ENCODE measurements at places on chromosomes 7 and 10.

DNA sequence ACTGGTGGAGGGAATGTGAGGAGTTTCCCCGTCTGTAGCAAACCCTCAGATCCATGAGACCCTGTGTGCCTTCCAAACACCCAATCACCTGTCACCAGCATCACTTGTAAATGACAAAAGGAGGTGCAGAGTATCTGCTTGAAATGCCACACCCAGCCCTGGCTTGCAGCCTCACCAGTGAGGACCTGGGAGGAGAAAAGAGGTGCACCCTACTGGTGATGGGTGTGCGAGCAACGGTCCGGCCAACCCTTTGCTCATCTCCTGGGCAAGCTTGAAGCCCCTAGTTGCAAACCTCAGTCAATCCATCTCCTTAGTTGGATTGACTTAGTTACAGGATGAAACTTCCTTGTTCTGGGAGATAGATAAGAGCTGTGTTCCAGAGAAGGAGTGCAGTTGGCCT lies 62.4 kb upstream of the WAPL start:
- peak; percentile 48 for DNase-seq

DNA sequence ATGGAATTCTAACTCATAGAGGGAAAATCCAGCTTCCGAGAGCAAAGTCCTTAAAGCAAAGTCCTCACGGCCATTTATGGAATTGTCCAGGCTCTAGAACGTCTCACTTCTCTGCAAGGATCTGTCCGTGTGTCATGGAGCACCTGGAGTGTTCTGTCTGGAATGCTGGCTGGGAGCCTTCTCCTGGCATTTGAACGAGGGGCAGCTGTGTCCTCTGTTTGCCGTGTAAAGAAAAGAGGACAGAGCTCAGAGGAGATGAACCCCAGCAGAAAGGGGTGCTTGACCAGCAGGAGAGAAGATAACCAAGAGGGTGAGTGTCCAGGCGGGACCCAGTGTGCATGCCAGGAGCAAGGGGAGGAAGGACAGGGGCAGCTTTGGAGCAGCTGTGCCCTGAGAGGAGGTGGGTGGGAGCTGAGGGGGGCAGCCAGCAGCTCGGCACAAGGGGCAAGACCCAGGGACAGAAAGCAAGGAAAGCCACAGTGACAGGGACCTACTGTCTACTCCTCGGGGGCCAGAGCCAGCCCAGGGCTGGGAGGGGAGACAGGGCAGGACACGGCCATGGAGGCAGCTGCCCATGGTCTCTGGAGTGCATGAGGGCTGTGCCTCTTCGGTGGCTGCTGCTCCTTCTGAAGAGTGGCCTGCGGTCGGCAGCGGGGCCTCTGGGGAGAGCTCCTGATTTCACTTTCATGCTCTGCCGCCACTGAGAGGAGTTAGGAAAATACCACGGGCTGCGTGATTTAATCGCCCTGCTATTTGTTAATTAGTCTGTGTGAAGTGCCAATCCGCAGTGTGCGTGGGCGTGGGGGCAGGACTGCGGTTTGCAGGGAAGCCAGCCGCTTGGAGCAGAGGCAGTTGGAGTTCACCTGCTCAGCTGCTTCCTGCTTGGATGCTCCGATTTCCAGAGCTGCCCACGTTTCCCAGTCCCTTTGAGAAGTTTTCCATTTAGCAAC lies 149.3 kb upstream of the SHH start:
- peak; percentile 52 for DNase-seq

DNA sequence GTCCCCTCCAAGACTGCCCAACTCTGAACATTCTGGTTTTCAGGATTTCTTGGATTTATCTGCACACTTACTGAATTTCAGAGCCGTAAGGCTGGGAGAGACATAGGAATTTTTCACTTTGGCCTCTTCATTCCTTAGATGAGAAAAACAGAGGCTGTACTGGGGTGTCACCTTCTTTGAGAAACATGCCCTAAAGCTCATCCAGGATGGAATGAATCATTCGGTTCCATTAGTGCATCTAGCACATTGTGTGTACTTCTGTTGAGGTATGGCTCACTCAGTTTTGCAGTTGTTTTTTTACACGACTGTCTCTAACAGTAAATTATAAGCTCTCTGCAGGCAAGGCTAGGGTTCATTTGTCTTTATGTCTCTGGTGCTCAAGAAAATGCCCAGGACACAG lies 383.4 kb downstream of the GATA3 start:
- DNase-seq, result no peak

- DNase-seq, result peak; percentile 66
Measured at GRCh38 chr7:35519971-35520809, 174.7 kb downstream of the HERPUD2 start.

DNA sequence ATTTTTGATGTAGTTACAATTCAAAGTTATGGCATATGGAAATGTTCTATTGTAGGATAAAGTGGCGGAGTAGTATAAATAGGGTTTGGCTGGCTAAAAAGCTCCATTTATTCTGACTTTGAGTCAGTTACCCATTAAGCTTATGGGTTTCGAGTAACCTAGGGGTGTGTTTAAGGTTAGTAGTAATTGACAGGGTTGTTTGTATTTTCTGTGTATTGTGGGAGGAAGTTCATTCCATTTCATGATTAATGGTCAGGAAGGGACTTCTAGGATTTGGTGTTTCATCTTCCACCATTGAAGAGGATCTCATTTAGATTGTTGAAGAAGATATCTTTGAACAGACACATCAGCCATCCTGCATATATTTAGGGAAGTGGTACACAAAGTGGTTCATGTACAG lies 75.0 kb downstream of the BICC1 start:
- DNase-seq, result no peak

DNA sequence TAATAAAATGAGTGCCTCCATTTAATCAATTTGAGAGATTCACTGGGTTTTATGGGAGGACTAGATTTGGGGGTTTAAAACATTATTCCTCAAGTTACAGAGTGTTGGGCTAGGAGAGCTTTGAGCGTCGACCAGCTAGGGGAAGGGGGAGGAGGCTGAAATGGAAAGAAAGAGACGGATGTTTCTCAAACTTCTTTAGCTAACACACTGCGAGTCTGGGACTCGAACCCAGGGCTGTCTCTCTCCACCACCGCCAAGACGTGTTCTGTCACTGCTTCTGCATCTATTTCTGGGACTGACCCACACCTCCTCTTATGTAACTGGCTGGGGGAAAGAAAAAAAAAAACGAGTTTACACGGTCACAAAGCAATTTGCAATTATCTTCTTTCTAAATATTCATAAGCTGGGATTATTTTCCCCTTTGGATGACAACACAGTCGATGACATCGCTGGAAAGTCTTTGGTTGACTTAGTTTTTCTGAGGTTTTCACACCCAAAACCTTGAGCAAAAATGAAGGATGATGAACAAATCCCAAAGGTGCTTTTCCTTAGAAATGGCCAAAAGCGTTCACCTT lies 27.2 kb downstream of the CHST15 start:
- no peak for DNase-seq

DNA sequence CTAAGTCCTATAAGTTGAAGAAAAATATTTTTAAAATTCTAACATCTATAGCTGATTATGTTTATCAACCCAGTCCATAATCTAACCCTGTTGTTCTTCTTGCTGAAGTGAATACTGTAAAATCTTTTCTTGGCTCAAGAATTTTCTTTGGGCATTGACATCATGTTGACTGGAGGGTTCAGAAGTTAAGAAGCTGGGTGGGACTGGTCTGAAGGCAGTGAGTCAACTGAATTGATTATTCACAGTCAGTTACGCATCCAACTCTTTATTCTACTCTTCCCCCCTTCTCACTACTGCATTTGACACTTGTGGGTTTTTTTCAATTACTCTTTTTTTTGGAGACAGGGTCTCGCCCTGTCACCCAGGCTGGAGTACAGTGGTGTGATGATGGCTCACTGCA lies 31.0 kb downstream of the DENND2A start:
- no peak for DNase-seq

GRCh38 chr7:82263920-82264782 lies 179.4 kb downstream of the CACNA2D1 start:
- no peak for DNase-seq

GRCh38 chr10:97673736-97674525 lies 13.1 kb downstream of the AVPI1 start:
- peak; percentile 63 for DNase-seq

- no peak for DNase-seq
Measured at GRCh38 chr10:119407254-119407777, 135.2 kb downstream of the RGS10 start.

GRCh38 chr7:36278069-36278619 lies 111.5 kb upstream of the ANLN start:
- no peak for DNase-seq

DNA sequence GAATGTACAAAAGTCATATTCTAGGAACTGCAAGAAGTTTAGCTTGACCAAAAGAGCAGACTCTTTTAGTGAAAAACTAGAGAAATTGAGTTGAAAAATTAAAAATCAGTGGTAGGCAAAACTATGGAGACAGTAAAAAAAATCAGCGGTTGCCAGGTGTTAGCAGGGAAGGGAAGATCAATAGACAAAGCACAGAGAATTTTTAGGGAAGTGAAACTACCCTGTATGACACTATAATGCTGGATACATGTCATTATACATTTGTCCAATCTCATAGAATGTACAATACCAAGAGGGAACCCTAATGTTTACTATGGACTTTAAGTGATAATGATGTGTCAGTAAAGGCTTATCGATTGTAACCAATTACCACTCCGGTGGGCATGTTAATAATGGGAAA lies 761.9 kb downstream of the MAGI2 start:
- DNase-seq, result no peak

DNA sequence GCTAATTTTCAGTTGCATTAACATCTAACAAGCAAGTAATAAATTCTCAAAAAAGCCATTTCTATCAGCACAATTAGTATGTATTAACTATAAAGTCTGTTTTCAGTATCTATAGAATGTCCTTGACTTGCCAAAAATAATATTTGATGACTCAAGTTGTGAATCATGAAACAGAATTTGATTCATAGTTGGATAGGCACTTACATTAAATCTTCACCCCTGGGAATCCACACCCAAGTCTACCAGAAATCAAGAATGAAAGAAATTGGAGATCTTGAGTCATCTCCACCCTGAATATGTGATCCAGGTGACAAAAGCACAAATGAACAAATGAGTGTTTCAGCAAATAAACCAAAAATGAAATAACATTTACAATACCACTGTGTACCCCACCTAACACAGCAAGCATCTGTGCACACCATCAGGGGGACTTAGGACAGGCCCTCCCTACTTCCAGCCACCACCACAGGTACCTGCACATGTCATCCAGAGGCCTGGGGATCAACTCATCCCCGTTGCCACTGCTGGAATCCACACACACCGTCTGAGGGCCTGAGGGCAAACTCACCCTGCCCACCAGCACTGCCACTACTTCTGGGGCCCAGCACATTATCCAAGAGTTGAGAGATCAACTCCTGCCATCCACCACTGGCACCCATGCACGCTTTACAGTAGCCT lies 160.1 kb downstream of the MTERF1 start:
- no peak for DNase-seq

DNA sequence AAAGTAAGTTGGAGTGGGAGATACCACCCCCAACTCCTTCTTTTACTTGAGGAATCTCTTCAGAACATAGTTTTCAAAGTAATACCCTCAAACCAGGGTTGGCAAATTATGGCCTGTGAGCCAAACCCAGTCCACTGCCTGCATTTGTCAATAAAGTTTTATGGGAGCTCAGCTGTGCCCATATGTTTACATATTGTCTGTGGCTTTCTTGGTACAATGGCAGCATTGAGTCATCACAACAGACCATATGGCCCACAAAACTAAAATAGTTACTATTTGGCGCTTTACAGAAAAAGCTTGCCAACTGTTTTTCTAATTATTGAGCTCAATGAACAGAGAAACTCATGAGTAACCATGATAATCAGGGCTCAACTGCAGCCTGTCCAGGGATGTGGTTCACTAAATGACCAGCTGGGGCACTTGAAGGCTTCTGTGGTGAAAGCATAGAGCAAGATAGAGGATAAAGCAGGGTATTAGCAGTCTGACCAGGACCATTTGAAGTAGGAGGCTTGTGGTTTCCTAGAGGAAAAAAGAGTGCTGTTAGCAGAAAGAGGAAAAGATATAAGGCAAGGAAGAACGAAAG lies 196.0 kb upstream of the GRB10 start:
- no peak for DNase-seq

DNA sequence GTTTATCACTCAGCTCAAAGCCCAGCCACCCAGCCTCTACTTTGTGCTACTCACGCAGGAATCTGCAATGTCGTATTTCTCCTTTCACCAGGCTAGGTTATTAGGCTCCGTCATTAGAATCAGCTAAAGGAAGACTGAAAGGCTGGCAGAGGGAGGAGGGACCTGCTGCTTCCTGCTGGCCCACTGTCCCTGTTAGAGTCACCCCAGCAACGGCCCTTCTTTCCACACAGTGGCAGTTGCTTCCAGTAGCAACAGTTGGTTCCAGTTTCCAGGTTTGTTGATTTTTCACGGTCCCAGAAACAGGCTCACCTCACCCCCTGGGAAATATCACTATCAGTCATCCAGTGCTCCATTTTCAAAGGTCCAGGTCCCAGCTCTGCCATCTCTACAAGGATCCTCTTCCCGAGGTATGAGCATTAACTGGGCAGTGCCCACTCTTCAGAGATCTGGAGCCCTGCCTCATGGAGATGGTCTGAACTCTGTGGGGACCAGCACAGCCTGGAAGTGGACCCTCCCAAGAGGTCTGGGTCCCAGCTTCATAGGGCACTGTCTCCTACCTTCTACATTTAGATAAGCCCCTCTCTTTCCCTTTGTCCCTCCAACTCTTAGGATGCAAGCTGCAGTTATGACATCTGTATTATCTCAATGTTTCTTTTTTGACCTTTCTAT lies 15.9 kb downstream of the ODAD2 start:
- DNase-seq, result no peak

GRCh38 chr7:158353606-158354570 lies 233.7 kb downstream of the PTPRN2 start:
- DNase-seq, result peak; percentile 40

DNA sequence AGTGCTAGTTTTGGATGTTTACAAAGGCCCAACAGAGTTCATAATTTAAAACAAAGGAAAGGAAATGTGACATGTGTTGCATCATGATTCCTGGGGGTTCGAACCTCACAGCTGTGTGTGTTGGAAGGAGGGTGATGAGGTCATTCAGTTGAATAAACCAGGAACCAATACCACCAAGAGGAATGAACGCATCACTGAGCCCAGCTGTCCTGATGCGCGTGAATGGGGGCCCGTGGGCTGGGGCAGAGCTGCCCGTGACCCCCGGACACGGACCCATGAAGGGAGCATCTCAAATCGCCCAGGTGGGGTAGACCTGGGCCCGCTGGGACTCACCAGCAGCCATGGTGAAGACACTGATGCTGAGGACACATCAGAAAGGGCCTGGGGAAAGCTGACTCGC lies 33.0 kb downstream of the BRI3 start:
- no peak for DNase-seq

DNA sequence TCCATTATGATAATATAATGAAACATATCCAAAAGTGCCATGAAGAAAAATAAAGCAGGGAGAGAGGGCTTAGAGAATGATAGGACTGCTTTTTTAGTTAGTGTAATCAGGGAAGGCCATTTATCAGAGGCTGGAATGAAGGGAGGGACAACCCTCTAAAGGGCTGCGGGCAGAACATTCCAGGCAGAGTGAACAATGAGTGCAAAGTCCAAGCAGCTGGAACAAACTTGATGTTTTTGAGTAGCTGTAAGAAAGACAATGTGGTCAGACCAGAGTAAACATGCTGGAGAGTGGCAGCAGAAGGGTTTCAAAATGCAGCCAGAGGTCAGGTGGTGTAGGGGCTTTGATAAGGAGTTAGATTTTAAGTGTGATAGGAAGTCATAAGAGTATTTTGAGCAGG lies 65.6 kb upstream of the CCDC6 start:
- DNase-seq, result no peak

GRCh38 chr10:125409756-125410155 lies 249.4 kb upstream of the CTBP2 start:
- no peak for DNase-seq

GRCh38 chr10:13845897-13846296 lies 259.1 kb downstream of the PRPF18 start:
- DNase-seq, result no peak
